ENCODE measurements at places on chromosomes 5 and 9. TPM values are rescaled to one million over a fixed set of nuclear protein-coding genes. Genes with fewer than 3 reads are reported as not detected.

The AQP3 gene
- total RNA-seq, result 3.3 TPM

The CCNI2 gene
- total RNA-seq, result not detected

DNA sequence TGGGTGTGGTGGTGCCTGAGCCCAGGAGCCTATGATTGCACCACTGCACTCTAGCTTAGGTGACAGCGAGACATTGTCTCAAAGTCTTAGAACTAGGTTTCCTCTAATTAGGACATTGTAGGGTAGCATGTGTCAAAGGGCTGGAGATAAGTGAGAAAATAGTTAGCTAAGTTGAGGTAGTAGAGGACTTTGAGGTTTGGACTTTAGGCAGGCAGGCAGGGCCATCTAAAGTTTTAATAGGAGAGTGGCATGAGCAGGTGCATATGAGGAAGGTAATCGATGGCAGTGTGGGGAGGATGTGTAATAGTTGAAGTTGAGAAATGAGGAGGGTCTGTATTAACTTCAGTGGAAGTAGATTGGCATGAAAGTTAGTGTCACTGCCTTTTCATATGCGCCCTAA lies 21.1 kb downstream of the CNOT6 start:
- no peak for DNase-seq

The JAK2 gene
- 7.2 TPM for total RNA-seq

The CEP78 gene
- 18.3 TPM for total RNA-seq

GRCh38 chr5:54518146-54518817 lies 723 bp downstream of the SNX18 start:
- peak; percentile 49 for DNase-seq

DNA sequence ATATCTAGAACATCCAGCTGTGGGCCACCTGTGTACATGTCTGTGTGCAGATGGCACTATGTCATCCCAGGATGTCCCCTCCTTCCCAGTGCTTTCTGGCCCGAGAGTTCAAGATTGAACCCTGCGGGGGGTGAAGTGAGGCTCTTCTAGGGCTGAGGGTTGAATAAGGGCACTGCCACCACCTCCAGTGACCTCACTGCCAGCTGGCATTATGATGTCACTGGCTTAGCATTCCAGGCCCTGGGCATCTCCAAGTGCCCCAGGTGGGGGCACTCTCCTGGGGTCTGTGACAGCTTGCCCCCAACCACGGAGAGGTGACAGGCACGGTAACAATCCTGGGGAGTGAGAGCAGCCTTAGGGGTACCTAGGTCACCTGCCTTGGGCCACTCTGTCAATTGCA lies 27.1 kb downstream of the CXXC5 start:
- no peak for DNase-seq

DNA sequence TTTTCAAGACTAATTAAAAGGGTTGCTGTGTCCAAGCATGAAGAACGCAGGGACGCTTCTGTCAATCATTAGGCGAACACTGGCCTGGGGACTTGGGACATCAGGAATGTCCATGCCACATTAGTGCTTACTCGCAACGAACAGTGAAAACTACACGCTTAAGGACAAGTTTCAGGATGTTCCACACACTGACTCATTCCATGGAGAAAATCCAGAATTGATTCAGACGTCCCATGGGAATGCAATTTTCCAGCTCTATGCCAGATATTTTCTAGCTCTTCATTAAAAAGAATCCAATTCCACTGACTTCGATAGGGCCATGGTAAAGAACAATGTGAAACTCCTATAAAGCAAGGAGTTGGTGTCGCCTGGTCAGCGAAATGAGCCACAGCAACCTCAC lies 98.2 kb downstream of the CAMSAP1 start:
- peak; percentile 58 for DNase-seq

DNA sequence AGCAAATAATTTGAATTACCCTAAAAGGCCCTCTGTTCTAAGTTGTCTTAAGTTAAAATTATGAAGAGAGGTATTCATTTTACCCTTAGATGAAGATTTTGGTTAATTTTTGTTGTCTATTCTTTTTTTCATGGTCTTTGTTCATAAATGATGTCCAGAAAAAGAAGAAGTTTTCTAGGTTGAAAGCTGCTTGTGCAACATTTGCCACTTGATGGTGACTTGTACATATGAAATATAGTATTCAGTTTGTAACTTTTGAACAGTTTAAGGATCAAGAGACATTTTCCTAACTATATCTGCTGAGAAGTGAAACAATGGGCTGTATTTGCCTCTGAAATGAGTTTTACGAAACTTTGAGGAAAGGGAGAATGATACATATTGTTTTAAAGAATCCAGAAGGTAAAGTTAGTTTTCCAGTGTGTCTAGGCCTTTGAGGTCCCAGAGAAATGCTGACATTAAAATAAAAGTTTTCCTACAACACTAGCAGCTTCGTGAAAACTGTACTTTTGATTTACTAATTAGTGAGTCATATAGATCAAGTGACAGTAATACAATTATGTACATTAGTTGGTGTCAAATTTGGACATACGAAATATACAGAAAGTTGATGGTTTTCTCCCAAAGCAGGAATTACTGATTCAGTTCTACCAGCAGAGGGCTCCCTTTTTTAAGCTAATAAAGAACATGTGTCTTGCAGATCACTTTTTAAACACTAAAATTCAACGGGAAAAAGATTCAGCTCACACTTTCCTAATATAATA lies 70.5 kb downstream of the PIK3R1 start:
- DNase-seq, result peak; percentile 65
